Stimulated activated naive CD4-positive, alpha-beta T cell treated with Interleukin-2 at 50 U/mL for 16 hours (primary cell): ENCODE measurements at places on chromosomes 4 and X.

- no peak for DNase-seq
Observed at GRCh38 chr4:70288651-70289050, 46.1 kb upstream of the CABS1 start.

DNA sequence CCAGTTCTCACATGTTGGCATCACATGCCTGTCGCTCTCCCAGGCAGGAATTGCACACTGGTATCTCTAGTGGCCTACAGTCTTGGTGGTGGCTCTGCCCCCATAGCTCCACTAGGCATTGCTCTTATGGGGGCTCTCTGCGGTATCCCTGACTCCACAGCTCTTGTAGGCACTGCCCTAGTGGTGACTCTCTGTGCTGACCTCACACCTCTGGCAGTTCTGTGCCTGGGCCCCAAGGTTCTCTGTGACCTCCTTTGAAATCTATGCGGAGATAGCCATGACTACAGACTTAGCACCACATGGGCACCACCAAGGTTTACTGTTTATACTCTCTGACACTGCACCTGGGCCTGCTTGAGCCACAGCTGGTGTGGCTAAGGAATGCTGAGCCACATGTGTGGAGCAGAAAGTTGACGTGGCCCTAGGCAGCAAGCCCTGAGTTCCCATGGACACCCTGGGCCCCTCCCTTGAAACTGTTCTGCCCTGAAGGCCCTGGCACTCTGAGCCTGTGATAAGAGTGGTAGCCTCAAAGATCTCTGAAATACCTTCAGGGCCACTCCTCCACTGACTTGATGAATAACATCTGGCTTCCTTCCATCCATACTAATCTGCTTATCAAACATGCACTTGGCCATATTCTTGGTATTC lies 8.0 kb downstream of the SLC9B1 start:
- DNase-seq, result no peak

DNA sequence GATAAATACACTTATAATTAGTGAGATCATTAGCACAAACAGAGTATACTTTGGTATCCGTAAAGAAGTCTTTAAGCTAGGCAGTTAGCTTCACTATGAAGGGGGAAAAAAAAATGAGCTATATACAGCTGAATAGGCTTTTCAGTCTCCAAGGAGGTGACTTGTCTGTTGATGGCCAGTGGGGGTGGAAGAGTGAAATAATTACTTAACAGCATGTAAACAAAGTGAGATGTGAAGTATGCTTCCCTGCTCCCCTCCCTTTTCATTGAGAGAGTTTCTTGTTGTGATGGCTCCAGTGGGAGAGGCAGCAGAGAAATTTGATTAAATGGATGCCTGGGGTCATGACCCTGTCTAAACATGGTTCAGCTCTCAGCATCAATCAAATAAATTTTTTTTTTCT lies 180.9 kb downstream of the DACH2 start:
- DNase-seq, result no peak

- no peak for DNase-seq
Observed at GRCh38 chr4:45688341-45688740, 435.5 kb downstream of the GABRG1 start.

DNA sequence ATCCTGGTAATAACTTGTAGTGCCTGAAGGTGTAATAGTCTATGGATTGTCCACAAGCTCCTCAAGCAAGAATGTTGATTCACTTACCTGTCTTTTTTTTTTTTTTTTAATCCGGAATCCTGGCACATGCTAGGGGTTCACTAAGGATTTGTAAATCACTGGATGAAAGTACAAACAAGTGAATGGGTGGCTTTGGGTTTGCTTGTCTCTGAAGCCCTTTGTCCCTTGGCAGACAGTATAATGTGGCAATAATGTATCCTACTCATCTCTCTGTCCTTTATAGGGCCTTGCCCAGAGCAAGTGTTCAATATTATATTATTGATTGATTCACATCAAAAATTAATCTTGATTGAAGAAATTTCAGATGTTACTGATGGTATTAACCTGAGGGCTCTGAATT lies 334.0 kb upstream of the CPEB2 start:
- no peak for DNase-seq

- no peak for DNase-seq
Observed at GRCh38 chr4:15729910-15730533, 27.2 kb downstream of the BST1 start.

DNA sequence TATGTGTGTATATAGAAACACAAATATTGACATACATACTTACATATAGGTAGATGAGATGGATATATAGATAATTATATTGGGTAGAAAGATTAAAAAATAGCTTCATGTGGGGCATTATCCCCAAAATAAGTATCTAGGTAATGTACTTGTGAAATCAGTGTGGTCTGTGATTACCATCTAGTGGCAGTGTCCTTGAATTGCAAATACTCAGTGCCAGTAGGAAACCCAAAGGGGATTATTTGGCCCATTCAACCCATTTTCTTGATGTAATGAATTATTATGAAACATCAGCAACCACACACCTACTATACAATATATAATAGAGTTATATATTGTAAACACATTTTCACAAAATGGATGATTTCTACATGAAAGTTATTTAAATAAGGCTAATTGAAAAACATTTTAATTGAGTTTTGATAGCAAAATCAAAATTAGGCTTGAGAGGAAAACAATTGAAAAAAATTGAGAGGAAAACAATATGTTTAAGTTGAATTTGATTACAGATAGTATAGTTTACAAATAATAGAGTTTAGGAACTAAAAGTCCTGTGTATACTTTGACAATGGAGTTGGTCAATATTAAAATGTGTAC lies 389.4 kb downstream of the GALNTL6 start:
- DNase-seq, result no peak

DNA sequence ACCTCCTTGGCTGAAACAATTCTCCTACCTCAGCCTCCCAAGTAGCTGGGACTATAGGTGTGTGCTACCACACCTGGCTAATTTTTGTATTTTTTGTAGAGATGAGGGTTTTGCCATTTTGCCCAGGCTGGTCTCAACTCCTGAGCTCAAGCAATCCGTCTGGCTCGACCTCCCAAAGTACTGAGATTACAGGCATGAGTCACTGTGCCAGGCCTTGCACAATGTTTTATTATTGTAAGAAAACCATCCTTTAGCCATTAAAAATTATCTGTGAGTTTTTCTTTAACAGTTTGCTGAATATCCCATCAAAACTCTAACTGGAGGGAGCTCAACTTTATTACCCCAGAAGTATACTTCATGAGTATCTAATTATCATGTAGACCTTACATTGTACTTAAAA lies 900.3 kb downstream of the PCDH7 start:
- DNase-seq, result no peak

GRCh38 chr4:164252286-164252685 lies 501.6 kb upstream of the SMIM31 start:
- no peak for DNase-seq
